ENCODE measurements at places on chromosomes 4 and X.

DNA sequence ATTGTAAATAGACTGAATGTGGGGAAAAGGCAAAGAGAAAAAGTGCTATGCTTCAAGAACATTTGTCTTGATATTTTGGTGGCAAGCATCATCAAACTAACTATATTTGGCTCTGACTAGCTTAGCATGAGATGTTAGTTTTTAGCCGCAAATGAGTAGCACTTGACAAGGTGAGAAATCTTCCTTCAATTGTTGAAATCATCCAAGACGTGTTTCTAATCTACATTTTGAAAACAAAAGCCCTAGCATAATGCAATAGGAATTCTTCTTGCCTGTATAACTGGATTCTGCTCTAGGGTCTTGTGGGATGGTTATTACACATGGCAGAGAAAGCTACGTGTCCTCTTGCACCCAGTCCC, 92.5 kb downstream of the SORBS2 start:
- DNase-seq = no peak

DNA sequence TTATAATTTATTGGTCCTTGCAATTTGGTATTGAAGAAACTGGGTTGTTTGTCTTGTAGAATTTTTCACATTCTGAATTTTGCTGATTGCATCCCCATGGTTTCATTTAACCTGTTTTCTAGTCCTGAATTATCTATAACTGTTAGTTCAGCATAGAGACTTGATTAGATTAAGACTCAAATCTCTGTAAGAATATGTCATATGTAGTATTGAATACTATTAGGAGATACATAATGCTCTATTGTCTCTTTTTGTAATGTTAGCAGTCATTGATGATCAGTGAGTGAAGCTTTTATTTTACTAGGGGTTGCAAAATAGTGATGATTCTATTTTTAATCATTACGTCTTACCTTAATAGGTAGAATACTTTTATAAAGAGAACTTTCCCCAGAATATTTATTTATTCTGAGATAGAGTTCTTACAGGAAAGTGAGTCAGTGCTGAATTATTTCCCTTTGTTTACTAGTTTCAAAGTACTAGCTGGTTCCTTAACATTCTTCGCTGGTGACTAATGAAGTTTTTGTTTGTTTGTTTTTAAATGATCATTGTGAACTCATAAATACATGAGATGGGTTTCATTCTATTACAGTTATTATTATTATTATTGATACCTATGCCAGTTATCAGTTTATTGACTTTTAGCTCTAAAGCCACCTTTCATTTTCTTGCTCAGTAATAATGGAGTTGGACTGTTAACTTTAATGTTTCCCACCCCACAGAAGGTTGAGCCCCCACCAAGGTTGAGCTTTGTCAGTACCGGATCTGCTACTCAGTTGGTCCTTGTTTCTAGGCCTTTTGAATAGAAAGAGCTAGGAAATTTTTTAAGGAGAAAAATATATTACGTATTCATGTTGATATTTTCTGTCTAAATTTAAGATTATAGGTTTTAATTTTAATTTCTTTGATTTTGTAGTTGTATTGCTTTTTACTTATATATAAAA, 102.3 kb downstream of the LARP1B start:
- no peak for DNase-seq

GRCh38 chr4:165502916-165503907, 124.4 kb downstream of the CPE start:
- no peak for DNase-seq

- DNase-seq = no peak
Measured at GRCh38 chr4:16000708-16001483, 37.9 kb upstream of the FGFBP2 start.

GRCh38 chr4:101527188-101527587, 179.9 kb upstream of the PPP3CA start:
- no peak for DNase-seq
